ENCODE measurements at places on chromosomes 6 and 20. TPM values are rescaled to one million over a fixed set of nuclear protein-coding genes. Genes with fewer than 3 reads are reported as not detected.

GRCh38 chr20:49400904-49401303 is 81.6 kb downstream of the KCNB1 start:
- no peak for DNase-seq

DNA sequence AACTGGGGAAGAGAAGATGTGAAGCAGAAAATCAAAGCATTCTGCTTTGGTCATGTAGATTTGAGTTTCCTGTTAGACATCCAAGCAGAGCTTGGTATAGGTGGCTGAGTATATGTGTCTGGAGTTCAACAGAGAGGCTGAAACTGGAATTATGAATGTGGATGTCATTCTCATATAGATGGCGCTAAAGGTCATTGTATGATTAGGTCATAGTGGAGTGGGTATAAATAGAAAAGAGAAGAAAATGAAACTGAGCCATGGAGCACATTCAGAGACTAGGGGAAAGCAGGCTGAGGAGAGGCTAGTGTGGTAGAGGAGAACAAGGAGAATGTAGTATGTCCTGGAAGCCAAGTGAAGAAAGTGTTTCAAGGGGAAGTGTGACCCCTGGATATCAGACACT is 295.6 kb upstream of the PLN start:
- DNase-seq: no peak

DNA sequence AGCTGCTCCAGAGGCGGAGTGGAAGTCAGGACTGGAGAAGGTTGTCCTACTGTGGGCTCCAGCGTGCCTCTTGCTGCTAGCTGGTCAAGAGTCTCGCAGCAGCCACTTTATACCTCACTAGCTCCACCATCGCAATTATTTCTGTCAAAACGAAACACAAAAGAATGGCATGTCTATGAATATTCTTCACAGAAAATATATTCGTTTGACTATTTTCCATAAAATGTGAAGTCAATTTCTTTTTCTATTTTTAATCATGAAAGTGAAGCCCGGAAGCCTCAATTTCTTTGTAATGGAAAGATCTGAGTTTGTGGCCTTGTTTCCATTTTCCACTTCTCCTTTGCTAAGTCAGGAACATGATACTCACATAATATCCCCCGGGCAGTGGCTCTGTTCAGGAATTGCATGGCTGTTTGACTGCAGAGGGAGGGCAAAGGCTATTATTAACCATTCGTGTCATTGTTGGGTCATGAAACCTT is 51.7 kb downstream of the DTD1 start:
- DNase-seq: no peak

Gene SLC17A3
- 0.97 TPM for total RNA-seq

Gene ZNF391
- 7.0 TPM for total RNA-seq

Gene EMILIN3
- total RNA-seq: 1.0 TPM
